Sigmoid colon (tissue), 7 donors: ENCODE measurements at places on chromosomes 6 and 20. TPM values are rescaled to one million over a fixed set of nuclear protein-coding genes. Genes with fewer than 3 reads are reported as not detected.

DNA sequence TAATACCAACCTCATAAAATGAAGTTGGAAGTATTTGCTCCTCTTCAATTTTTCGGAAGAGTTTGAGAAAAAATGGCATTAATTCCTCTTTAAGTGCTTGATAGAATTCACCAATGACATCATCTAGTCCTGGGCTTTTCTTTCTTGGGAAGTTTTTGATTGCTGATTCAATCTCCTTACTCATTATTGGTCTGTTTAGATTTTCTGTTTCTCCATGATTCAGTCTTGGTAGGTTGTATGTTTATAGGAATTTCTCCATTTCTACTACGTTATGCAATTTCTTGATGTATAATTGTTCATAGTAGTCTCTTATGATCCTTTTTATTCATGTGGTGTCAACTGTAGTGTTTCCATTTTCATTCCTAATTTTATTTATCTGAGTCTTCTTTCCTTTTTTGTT lies 176.9 kb upstream of the PRND start:
- no peak for DNase-seq
- H3K27me3 ChIP-seq, result no peaks in the 10 kb centered on the region

- no peak for DNase-seq
- H3K4me3 ChIP-seq, result no peak overlapping the region
- no peaks in the 10 kb centered on the region for H3K36me3 ChIP-seq
- no peaks in the 10 kb centered on the region for H3K4me1 ChIP-seq
- no peaks in the 10 kb centered on the region for H3K27me3 ChIP-seq
- no peak overlapping the region for H3K27ac ChIP-seq
Observed at GRCh38 chr20:25738198-25738597, 41.5 kb upstream of the ZNF337 start.

- H3K27ac ChIP-seq, result no peak overlapping the region
- H3K27me3 ChIP-seq, result no peaks in the 10 kb centered on the region
- no peaks in the 10 kb centered on the region for H3K4me1 ChIP-seq
- DNase-seq, result no peak
- no peak overlapping the region for H3K4me3 ChIP-seq
Observed at GRCh38 chr6:165077876-165078275, 231.5 kb downstream of the C6orf118 start.

DNA sequence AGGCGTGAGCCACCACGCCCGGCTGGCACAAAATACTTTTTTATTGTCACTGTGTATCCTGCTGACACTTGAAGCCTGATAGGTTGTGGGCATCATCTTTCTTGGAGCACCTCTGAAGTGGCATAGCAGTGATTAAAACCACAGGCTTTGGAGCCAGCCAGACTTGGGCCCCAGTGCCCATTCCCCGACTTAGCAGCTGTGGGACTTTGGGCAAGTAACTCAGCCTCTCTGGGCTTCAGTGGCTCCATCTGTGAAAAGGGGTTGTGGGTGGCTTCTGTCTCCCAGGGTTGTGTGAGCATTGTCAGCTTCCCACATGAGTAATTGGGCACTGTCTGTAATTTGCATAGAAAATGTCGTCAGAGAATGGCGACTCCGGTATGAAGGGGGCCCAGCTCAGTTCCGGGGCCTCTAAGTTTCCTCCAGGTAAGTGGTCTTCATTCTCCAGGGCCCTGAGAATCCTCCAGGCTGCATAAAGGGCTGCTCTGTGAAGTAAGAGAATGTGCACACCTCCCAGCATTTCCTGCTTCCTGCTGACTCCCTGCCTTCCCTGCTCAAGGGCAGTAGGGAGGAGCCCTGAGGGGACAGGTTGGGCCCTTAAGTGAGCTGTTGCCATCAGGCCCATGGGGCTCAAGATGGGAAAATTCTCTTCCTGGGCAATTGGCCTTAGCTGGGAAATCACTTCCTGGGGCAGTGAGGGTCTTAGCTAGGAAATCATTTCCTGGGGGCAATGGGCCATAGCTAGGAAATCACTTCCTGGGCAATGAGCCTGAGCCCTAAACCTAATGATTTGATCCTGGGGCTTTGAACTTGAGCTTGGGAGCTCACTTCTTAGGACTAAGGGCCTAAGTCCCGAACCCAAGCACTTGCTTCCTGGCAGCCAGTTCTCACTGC lies 27.2 kb downstream of the ARHGAP40 start:
- DNase-seq, result no peak
- H3K27ac ChIP-seq, result no peak overlapping the region
- H3K27me3 ChIP-seq, result no peaks in the 10 kb centered on the region
- H3K36me3 ChIP-seq, result no peaks in the 10 kb centered on the region

The BANF2 gene
- not detected for total RNA-seq

The VSX1 gene
- not detected for total RNA-seq

The WFDC10B gene
- total RNA-seq, result not detected
